ENCODE measurements at places on chromosomes 6 and 20.

DNA sequence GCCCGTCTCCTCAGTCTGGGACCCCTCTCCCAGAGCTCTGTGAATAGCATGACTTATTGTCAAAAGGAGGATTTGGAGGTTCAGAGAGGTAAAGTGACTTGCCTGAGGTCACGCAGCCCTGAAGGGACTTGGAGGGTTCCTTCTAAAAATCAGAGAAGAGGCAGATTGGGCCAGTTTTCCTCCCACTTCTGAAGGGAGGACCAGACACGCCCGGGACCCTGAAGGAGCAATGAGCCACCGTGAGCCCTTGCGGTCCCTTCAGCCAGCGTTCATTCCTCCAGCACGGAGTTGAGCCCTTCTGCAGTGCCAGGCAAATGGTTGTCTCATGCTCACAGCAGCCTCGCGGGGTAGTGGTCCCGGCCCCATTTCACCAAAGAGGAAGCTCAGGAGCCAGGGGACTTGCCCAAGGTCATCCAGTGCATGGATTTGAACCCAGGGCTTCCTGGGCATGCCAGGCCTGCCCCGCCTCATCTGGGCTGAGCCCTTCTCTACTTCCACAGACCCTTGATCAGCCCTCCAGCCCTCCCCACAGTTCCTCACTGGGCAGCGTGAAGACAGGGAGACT is 7.4 kb downstream of the SRC start:
- DNase-seq: no peak

GRCh38 chr20:4546786-4547185 is 174.9 kb upstream of the PRND start:
- DNase-seq: no peak

- no peak for DNase-seq
These were observed 121.2 kb upstream of the SASH1 start for GRCh38 chr6:148221196-148221979.

- DNase-seq: no peak
These were observed at the start of gene LKAAEAR1 for GRCh38 chr20:64083804-64084684. LKAAEAR1 (minus strand) TSS chr20:64084398; CDS start chr20:64084219, 179 bp downstream.

- no peak for DNase-seq
These were observed 598.3 kb upstream of the JAG1 start for GRCh38 chr20:11271920-11272594.

DNA sequence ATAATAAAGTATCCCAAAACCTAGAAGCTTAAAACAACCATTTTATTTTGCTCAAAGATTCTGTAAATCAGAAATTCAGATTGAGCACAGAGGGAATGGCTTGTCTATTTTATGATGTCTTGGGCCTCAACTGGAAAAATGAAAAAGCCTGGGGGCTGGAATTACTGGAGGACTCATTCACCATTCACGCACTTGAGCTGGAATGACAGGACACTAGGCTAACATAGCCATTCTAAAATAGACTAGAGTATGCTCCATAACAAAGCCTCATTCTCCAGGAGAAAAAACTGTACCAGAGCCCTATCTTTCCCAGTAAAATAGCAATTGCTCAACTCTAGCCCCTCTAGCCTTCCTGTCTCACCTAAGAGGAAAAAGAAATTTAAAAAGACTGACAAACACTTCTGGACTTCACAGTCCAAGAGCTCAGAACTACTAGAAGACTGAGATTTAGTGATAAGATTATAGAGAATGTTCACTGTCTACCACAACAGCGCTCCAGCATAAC is 145.4 kb upstream of the BTBD3 start:
- DNase-seq: no peak

DNA sequence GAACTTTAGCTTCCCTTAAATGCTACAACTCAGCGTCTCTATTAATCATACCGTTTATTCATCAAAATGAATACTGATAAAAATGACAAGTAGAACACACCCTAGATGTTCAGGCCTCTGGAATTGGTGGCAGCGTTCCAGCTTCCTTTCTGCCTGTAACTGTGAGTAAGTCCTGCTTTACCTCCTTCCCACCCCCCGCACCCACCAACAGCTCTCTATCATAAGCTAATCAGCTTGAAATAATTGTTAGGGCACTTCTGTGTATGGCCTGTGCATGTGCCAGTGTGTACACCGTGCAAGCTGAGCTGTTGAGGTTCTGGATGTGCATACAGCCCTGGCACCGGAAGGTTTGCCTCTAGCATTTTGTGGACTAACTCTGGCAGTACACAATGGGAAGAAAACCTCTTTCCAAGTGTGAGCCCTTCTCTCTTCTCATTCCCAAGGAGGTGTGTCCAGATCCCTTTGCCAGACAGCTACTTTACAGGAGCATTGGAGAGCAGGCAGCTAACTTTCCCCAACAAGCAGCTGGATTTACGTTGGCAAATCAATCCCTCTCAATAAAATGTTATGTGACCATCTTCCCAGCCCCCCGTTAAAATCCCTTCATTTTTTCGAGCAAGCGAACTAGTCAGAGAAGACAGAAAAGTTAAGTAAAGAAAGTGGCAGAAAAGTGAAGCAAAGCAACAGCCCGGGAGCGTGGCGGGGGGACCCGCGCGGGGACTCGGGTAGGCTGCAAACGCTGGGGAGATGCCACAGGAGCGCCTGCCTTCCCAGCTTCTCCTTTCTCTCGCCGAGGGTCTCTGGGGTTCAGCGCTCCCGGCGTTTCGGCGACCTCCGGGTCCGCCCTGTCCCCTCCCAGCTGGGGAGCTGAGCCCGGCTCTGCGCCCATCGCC is 803 bp upstream of the ADGRG6 start:
- peak; percentile 10 for DNase-seq

- DNase-seq: no peak
These were observed 85.4 kb upstream of the GTSF1L start for GRCh38 chr20:43812216-43812615.

DNA sequence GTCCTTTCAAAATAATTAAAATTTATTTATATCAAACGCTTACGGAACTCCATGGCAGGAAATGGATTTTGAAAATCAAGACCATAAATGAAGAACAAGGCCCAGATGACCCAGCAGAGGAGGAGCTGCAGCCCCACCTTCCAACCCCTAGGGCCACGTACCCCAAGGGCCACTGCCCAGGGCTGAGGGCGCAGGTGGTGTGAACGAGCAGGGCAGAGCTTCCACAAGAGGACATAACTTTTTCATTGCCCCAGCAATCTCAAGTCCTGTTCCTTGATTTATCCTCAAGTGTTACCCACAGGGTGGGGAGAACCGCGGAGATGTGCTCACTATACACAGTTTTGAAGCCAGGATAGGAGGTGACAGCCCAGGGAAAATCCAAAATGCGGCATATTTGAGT is 42.8 kb downstream of the PSMG4 start:
- no peak for DNase-seq

GRCh38 chr6:84260926-84261325 is 33.5 kb upstream of the CEP162 start:
- no peak for DNase-seq

GRCh38 chr6:70586114-70586513 is 19.4 kb downstream of the SDHAF4 start:
- no peak for DNase-seq

GRCh38 chr6:101303495-101303894 is 90.0 kb upstream of the GRIK2 start:
- DNase-seq: no peak

DNA sequence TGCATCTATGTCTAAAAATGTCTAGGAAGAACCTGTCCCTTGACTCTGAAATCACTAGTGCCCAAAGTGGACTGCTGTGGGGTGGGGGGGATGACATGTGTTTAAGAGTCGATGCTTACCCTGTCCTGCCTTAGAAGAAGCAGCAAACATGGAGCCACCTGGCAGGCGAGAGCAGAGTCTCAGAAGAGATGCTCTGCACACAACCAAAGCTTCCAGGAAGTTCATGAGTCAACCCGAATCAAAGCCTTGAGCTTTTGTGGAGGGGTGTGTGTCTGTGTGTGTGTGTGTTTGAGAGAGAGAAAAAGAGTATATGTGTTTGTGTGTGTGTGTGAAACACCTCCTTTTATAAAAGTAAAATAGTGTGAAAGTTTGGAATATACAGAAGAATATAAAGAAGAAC is 269.9 kb downstream of the ALDH8A1 start:
- no peak for DNase-seq

GRCh38 chr20:35292504-35293285 is 470 bp upstream of the FAM83C start:
- no peak for DNase-seq

GRCh38 chr6:140957386-140957785 is 1175.3 kb upstream of the GJE1 start:
- DNase-seq: no peak

GRCh38 chr20:49424536-49424935 is 57.9 kb downstream of the KCNB1 start:
- DNase-seq: no peak

GRCh38 chr6:75491291-75491690 is 2.3 kb downstream of the FILIP1 start:
- no peak for DNase-seq

- no peak for DNase-seq
These were observed 17.9 kb upstream of the ABRACL start for GRCh38 chr6:139010674-139011073.

- DNase-seq: no peak
These were observed 30.2 kb upstream of the FOXQ1 start for GRCh38 chr6:1281746-1282145.

DNA sequence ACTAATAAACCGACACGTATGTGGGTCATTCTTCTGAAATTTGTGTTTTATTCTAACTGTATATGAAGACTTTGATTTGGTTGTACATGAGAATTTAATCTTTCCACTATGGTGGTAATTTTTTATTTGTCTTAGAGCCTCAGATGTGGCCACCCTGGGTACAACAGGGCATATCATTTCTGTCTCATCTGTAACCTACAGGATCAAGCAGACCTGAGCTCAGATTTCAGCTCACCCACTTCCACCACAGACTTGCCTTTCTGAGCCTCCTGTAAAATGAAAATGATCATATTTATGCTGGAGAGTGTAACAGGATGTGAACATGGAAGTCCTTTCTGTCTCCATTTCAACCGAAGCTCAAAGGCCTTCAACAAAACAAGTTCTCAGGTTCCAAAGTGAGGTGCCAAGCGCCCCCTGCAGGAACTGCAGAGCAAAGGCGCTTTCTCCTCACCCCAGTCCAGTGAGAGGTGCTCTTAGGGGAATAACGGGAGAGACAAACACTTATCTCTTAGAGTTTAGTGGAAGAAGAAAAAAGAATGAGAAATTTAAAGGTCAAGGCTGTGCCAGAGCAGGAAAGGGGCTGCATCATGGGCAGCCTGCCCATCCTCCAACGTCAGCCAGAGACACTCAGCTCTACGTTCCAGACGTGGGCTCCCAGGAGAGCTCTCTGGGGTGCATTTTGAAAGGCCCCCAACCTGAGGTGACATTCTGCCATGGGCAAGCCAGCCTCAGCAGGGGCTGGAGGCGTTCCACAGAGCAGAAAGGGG is 23.0 kb upstream of the CD24 start:
- DNase-seq: peak; percentile 33
